ENCODE measurements at places on chromosomes 7 and 10. TPM values are rescaled to one million over a fixed set of nuclear protein-coding genes. Genes with fewer than 3 reads are reported as not detected.

Gene SVOPL
- total RNA-seq, result not detected

Gene PON3
- total RNA-seq, result 0.64 TPM

Gene SFRP5
- total RNA-seq, result 1.9 TPM

Gene AKR1E2
- total RNA-seq, result 1.6 TPM

Gene SNCG
- total RNA-seq, result 14.8 TPM

Gene SPACDR
- 0.28 TPM for total RNA-seq

Gene SPDYE3
- not detected for total RNA-seq

Gene KEL
- total RNA-seq, result not detected

Gene RBP4
- 12.9 TPM for total RNA-seq

Gene PHKG1
- 16.7 TPM for total RNA-seq

Gene NXPH1
- not detected for total RNA-seq

Gene LGI1
- not detected for total RNA-seq

Gene MSS51
- 5.3 TPM for total RNA-seq

Gene OGA
- 118 TPM for total RNA-seq

Gene TRIL
- 7.0 TPM for total RNA-seq

Measured in heart left ventricle (tissue), 16 donors.